Hematopoietic multipotent progenitor cell treated with erythropoietin and hydrocortisone succinate and interleukin-3 and kit ligand, for 6 days (in vitro differentiated cells): ENCODE measurements at places on chromosomes 2 and 18.

GRCh38 chr2:39725401-39725800 is 53.7 kb downstream of the THUMPD2 start:
- DNase-seq, result no peak

DNA sequence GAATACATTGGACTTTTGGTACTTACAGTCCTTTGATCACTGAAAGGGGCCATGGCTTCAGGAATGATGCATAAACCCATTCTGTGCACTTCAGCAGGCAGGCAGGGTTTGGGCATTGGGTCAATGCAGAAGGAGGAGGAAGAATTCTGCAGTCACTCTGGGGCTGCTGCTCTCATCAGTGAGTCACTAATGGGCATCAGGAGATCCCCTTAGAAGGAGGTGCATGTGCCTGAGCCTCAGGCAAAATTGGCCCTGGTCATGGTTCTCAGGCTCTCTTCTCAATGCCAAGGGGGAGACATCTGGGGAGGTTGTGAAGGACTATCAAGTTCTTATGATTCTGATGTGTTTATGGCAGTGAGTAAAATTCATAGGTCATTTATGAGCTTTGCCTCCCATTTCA is 52.0 kb upstream of the TNP1 start:
- DNase-seq, result no peak

- peak; percentile 56 for DNase-seq
Observed at GRCh38 chr18:75207310-75208154, 1.4 kb downstream of the PTGR3 start.

DNA sequence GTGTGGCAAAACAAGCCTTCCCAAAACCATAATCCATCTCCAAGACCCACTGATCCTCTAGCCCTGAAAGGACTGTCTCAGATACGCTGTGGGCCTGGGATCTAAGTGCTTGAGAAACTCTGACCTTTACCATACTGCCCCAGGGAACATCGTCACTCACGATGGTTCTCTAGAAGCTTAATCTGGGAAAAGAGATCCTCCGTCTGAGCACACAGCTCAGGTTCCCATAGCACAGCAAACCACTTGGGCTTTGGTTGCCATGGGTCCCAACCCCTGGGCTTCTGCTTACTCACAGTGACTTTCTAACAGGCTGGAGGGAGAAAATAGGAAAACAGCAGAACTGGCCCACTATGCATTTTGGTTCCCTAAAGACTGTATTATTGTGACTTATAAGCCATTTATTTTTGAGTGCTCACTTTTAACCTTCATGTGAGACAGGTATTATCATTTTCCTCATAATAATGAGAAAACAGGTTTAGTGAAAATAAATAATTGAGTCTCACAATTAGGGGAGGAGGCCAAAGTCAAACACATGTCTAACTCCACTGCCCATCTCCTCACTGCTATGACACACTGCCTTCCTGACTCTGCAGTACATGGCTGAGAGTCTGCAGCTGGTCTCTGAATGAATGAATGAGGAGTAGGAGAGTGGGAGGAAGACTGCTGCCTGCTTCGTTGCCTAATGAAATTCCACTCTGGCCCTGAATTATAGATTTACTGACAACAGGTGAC is 46.7 kb downstream of the REEP1 start:
- no peak for DNase-seq

GRCh38 chr2:17084877-17085276 is 419.2 kb upstream of the CYRIA start:
- no peak for DNase-seq

DNA sequence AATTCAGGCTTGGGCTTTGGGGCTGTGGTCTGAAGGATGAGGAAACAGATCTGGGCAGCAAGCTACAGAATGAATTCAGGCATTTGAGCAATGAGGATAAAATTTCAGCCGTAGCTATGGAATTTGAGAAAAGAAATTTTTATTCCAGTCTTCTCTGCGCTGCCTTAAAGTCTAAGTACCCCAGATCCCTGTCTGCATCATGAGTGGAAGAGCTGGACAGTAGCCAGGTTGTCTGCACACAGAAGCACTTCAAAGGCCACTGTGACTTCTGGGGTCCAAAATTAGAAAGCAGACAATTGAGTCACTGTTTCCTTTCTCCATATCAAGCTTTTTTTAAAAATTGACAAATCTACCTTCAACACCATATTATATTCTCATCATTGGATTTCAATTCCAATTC is 787.6 kb upstream of the GCFC2 start:
- no peak for DNase-seq
